Stimulated activated CD4-positive, alpha-beta T cell treated with anti-CD3 and anti-CD28 coated beads, Interleukin-1b, Interleukin-23, amount 100 ng/mL, for 4 hours (primary cell): ENCODE measurements at places on chromosomes 4 and X.

GRCh38 chrX:74009041-74009440 lies 294.9 kb upstream of the ZCCHC13 start:
- no peak for DNase-seq

DNA sequence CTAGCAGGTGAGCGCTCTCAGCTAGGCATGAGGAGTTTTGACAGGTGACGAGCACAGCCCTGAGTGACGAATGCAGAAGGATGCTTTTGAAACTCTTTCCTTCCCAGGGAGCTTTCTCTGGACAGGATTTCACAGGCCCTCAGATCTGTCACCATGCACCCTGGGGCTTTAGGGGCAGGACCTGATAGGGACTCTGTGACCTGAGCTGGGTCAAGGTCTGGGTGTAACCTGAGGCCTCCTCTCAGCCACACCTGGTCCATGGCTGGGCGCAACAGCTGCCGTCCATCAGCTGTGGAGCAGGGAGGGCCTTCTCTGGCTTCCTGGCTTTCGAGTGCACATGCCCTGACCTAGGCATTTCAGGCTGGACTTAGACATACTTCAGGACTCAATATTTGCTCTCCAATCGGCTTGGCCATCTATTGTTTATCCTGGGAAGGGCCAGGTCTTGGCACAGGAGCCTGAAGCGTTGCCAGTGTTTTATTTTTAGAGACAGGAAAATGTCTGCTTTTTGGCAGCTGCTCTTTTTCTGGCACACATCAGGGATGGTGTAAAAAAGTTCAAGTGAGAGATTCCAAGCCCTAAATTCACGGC lies 56.4 kb downstream of the C4orf51 start:
- DNase-seq = no peak

DNA sequence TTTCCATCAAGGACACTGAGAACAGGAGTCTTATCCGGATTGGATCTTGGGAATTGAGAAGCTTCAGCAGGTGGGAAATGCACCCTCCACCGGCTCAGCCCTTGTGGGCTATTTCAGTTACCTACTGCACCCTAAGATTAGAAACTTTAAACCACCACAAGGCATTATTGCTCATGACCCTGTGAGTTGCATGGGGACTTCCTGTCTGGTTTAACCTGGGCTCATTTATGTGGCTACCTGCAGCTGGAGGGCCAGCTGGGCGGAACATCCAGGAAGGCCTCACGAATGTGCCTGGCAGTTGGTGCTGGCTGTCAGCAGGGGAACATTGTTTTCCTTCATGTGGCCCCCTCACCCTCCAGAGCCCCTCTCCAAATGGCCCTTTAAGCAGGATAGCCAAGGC lies 164.1 kb downstream of the DEFB131A start:
- DNase-seq = no peak

DNA sequence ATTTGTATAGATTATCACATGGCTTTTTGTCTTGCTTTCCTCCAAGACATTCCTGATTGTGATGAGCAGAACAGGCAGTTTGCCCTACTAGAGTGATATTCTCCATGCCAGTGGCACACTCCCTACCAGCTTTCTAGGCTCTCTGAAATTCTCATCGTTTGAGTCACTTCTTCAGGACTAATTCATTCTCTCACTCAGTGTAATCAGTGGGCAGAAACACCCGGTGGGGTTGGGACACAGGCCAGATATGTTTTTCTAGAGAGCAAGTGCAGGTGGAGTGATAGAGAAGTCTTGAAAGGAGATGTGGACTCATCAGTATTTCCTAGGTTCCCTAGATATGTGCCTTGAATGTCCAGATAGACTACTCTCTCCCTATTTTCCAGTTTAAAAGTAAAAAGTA lies 13.1 kb downstream of the RAB33A start:
- DNase-seq = no peak

GRCh38 chrX:36480441-36480990 lies 527.6 kb upstream of the FAM47C start:
- no peak for DNase-seq

GRCh38 chr4:115315182-115315581 lies 201.8 kb upstream of the NDST4 start:
- DNase-seq = no peak

DNA sequence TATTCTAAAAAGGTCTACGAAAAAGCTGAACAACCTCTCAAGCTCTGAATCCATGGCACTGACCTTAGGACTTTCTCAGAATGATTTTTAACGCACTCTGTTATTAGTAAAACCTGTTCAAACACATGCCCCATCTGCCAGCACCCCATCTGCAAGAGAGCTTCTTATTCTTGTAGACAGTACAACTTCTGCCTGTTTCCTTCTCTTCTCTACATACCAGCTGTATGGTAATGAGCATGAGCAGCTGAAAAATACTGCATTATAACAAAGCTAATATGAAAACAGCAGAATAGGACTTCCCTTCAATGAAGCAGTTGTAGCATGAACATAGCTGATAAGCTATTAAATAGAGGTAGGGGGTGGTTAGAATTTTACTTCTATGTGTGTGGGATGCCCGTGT lies 167.9 kb downstream of the FBXW7 start:
- DNase-seq = no peak

GRCh38 chr4:182224192-182224850 lies 18.9 kb upstream of the TENM3 start:
- no peak for DNase-seq

DNA sequence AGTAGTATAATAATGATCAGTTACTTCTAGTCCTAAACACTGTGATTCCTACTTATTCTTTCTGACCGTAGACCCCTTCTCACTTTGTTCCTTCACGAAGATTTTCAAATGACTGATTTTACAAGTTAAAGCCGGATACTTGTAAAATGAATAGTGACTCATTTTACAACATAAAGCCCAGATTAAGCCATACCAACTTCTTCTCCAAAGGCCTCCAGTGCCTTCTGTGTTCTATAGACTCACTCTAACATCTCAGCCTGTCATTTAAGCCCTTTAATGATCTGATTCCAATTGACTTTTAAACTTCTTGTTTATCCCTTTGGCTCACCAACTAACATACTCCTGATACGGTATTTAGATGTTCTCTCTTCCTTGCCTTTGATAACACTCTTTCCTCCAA lies 480.0 kb upstream of the HS3ST1 start:
- DNase-seq = no peak

- DNase-seq = no peak
Measured at GRCh38 chr4:165368114-165368513, 10.7 kb upstream of the CPE start.

- no peak for DNase-seq
Measured at GRCh38 chr4:147825451-147826287, 93.8 kb downstream of the ARHGAP10 start.

DNA sequence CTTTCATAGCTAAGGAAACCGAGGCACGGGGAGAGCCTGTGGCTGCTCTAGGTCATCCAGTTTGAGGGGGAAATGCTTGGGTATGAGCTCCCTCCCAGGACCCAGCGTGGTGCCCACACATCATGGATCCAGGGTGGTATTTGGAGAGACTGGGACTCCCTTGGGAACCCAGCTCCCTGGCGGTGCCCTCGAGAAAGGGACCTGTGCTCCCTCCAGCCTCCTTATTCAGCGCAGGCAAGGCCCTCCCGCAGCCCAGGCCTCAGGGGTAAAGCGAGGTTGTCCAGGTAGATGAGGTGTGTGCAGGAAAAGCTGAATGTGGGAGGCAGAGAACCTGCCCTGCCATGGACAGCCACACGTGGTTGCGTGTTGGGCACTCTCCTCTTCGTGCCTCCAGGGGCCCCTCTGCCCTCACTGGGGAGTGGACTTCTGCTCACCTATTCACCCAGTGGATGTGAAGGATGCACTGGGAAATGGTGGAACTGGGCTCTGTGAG lies 53.8 kb upstream of the GPR78 start:
- no peak for DNase-seq

DNA sequence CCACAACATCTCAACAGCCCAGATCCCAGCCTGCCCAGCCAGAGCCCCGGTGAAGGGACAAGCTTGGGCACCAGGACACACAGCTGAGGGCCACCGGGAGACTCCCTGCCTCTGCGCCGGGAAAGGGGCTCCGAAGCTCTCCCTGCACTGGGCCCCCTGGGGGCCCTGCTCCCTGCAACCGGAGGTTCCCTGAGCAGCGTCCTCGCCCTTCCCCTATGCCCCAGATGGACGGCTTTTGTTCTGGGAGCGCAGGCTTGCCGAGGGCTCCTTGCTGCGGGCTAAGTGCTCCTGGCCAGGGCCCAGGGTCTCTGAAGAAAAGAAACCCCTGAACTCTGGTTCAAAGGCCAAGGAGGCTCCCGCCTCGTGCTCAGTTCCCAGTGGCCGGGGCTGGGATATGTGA lies 899 bp upstream of the ZFP92 start:
- DNase-seq = no peak

GRCh38 chr4:136573460-136573859 lies 958.8 kb downstream of the PCDH18 start:
- DNase-seq = no peak

GRCh38 chr4:74311696-74312313 lies 3.5 kb downstream of the EPGN start:
- no peak for DNase-seq

GRCh38 chr4:172986114-172986513 lies 182.5 kb upstream of the GALNT7 start:
- no peak for DNase-seq

DNA sequence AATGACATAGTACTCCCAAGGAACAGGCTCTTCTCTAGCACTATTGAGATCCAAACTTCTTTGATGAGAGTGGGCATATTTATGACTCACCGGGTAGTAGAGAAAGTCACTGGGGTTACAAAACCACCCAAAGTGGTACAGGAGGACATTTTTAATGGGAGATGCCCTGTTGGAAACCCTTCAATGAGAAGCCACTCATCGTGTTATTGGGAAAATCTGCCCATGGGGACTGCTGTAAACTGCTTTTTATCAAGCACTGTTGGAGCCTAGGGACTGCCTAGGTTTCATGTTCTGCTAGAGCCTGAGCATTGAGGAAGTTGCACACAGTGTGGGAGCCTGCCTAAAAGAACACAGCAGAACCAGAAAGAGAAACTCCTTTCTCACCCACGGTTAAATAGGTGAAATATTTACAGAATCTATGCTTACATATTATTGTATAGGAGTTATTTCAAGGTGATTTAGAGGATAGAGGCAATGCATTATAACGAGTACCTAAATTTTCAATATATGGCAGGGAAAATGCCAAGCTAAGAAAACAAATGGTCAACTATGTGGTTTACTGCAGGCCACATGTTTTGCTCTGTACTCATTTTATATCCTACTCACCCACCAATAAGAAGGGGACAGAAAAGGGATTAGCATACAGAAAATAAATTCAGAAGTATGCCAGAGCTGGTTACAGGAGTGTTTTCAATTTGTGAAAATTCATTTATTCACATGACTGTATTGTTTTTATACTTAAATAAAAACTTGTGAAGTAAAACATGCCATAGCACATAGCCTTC lies 559.1 kb downstream of the FSTL5 start:
- DNase-seq = no peak

- no peak for DNase-seq
Measured at GRCh38 chrX:9279234-9279544, 185.7 kb upstream of the TBL1X start.

DNA sequence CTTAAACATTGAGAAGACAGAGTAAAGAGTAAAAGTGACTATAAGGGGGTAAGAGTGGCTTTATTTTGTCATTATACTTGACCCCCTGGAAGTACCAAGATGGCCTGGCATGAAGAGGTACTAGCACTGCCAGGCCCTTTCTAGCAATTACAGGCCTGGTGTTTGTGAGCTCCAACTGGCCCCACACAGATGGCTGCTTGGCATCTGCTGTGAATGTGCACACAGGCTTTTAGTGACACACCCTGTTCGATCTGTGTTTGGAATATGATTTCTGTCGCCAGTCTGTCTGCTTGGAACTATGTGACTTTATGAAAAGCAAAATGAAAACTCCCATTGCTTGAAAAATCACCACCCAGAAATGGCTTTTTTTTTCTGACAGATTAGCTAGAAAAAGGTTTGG lies 123.3 kb downstream of the CLCN4 start:
- DNase-seq = no peak

GRCh38 chrX:13094828-13095341 lies 50.5 kb upstream of the FAM9C start:
- DNase-seq = no peak

DNA sequence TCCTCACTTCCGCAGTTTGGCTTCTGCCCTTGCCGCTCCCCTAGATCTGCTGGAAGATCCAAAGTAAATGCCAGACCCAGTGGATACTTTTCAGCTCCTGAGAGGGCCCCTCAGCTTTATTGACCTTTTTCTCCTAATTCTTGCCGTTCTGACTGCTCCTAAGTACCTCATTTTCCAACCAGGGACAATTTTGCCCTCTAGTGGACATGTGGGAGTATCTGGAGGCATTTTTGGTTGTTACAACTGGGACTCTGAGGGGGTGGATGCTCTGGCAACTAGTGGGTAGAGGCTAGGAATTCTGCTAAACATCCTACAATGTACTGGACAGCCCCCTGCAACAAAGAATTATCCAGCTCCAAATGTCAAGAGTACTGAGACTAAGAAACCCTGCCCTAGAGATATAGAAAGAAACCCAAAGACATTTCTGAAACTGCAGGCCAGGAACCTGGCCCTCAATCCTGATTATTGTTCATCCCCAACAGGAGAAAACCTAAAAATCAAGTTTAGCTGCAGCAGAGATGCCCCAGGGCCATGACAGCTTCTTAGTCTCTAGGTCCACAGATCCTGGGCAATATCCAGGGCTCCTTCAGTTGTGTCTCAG lies 3.4 kb downstream of the TEX13B start:
- DNase-seq = no peak

DNA sequence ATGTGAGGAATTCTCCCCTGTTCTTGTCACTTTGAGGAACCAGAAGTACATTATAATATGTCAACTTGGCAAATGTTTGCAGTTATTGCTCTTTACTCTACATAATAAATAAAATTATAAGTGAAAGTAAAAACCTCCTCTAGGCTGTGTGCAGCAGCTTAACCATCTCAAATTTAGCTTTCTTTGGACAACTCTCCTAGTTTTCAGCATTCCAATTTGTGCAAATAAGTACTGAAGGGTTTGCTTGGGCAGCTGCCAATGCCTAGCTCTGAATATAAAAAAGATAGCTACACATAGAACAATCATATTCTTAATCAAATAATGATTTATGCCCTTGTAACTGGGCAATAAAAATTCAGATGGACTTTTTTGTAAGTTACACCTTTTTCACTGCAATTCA lies 82.5 kb downstream of the GASK1B start:
- no peak for DNase-seq

- DNase-seq = no peak
Measured at GRCh38 chrX:68995386-68995779, 166.6 kb downstream of the EFNB1 start.

DNA sequence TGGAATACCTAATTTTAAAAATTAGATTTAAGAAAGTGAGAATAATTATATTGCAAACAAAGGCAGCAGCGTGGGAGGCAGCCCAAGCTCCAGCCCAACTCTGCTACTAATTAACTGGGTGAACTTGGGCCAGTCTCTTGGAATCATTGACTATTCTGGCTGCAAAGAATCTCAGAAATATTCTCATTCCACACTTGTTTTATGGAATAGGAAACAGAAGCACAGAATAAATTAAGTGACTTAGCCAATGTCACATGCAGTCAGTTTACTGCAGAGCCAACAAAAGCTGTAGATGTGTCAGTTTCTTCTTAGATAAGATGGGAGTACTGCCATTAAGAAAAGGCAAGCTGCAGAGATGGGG lies 132.6 kb upstream of the FAM9B start:
- DNase-seq = no peak
